ENCODE measurements at places on chromosomes 11 and 22. TPM values are rescaled to one million over a fixed set of nuclear protein-coding genes. Genes with fewer than 3 reads are reported as not detected.

DNA sequence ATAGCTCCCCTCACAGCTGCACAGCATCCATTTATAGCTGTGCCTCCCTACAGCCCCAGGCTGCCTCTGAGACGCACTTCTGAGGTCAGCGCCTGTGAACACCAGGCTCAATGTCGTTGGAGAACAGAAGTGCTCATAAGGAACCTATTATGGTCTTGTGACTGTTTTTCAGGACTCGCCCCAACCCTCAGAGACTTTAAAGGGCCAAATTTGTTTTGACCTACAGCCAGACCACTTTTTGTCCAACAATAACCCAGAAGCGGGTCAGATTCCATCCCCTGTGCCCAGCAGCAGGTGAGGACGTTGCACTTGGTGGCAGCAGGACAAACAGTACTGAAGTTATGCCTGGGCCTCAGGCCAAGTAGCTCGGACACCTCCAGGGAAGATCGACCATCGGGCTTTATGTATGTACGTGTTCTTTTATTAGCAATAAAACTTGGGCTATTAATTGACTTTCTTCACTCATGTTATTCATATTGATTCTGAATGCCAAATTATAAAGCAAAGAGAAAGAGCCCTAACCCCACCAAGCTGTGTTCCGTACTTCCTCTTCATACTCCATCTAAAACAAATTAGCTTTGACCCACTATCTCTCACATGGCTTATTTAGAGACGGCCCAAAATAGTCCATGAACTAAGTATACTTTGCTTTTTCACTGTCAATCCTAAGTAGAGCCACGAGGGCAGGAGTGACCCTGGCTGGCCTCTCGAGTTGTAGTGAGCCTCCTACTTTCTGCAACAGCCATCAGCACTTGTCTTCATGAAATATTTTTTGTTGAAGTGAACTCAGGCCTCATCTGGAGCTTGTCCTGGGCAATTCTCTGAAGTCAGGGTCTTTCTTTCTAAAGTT is 92.3 kb upstream of the PAX6 start:
- DNase-seq, result no peak
- no peak overlapping the region for H3K4me3 ChIP-seq
- H3K27ac ChIP-seq, result no peak overlapping the region
- H3K27me3 ChIP-seq, result no peaks in the 10 kb centered on the region

DNA sequence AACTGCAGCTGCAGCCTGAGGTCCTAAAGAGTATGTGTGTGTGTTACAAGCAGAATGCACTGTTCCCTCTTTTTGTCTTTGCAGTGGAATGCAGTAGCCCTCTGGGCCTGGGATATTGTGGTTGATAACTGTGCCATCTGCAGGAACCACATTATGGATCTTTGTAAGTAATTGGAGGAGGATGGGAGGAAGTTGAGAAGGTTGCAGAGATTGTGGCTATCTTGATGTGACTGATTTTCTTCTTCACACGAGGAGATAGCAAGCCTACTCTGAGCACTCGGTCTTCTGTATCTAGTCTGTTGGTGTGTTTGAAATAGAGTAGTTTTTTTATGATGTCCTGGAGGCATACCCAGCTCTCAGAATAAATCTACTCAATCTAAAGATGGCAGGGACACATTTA is 2.3 kb downstream of the RBX1 start:
- peaks cover 21% of the 10 kb centered on the region for H3K4me1 ChIP-seq
- DNase-seq, result no peak
- H3K36me3 ChIP-seq, result no peaks in the 10 kb centered on the region
- no peak overlapping the region for H3K4me3 ChIP-seq

DNA sequence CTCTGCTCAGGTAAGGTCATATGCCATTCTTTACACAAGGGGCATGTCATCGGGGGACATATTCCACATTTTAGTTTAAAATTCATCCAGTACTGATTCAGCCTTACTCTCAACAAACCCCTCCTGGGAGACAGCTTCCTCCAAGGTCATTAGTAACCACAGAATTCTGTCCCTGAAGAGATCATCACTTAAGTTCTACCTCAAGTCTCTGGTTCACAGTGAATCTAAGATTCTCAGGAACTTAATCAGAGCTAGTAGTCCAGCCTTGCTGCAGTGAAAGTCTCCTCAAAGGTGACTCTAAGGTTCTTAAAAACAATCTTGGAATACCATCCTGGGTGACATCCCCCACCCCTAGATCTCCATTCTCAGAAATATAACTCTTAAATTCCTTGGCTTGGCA is 18.9 kb upstream of the GDPD4 start:
- H3K27ac ChIP-seq, result no peak overlapping the region
- no peaks in the 10 kb centered on the region for H3K36me3 ChIP-seq
- no peak overlapping the region for H3K4me3 ChIP-seq
- H3K27me3 ChIP-seq, result no peaks in the 10 kb centered on the region
- H3K4me1 ChIP-seq, result no peaks in the 10 kb centered on the region

GRCh38 chr11:38345286-38345685 is 1747.2 kb upstream of the RAG2 start:
- no peak overlapping the region for H3K4me3 ChIP-seq
- no peaks in the 10 kb centered on the region for H3K36me3 ChIP-seq
- no peaks in the 10 kb centered on the region for H3K4me1 ChIP-seq

DNA sequence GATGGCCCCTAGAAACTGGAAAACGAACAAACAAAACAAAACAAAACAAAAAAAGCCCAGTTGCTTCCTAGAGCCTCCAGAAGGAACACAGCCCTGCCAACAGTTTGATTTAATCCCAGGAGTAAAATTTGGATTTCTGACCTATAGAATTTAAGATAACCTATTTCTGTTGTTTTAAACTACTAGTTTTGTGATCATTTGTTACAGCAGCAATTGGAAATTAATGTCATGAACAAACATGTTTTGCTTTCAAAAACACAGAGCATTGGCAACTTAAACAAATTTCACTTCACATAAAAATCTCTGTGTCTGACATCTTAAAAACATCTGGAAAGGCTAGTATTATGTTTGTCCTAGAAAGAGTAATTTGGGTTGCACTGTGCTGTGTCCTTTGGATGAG is 437.3 kb downstream of the METTL15 start:
- no peak overlapping the region for H3K27ac ChIP-seq
- H3K4me3 ChIP-seq, result no peak overlapping the region
- H3K4me1 ChIP-seq, result no peaks in the 10 kb centered on the region
- no peak for DNase-seq
- H3K27me3 ChIP-seq, result no peaks in the 10 kb centered on the region

DNA sequence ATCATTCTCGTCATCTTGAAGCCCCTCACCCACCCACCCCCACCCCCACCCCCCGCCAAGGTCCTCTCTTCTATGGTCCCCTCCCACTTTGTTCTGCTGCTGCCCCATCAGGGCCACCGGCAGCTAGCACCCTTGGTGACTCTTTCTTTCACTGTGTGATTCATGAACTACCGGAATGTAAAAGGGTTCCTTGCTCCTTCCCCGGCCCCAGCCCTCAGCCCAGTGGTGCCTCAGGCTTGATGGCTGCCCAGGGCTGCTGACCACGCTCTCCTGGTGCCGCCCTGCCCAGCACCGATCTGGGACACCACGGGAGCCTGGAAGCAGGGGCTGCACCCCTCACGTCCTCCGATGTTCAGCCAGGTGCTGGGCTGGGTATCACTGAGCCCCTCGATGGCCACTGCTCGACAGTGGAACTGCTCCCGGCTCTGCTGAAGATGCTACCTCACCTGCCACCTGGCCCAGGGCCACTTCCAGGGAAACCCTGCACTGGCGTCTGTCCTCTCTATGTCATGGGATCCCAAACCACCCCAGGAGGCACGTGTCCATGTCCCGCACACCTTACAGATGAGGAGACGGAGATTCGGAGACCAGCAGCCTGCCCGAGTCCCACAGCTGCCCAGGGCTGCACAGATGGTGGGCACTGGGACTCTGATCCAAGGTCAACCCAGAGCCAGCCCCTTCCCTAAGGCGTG is 39.7 kb downstream of the IGLL5 start:
- H3K27me3 ChIP-seq, result peaks cover 5% of the 10 kb centered on the region
- no peak overlapping the region for H3K27ac ChIP-seq
- no peaks in the 10 kb centered on the region for H3K36me3 ChIP-seq
- no peaks in the 10 kb centered on the region for H3K4me1 ChIP-seq
- no peak for DNase-seq

DNA sequence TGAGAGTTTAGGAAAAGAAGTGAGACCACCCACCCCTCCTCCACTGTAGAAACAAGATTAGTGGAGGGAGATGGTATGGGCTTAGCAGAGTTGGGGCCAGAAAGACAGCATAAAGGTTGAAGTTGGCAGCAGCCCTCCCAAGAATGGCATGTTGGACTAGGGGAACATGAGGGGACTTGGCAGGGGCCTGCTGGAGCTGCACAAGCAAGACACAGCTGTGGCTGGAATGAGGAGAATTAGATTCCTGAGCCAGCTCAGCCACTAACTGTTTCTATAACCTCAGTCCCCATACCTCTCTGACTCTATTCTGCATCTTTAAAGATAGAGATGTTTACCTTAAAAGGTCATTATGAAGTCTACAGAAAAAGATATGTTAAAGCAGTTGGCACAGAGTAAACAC is 13.2 kb downstream of the MAP6 start:
- H3K4me3 ChIP-seq, result no peak overlapping the region
- H3K4me1 ChIP-seq, result peaks cover 10% of the 10 kb centered on the region
- H3K27me3 ChIP-seq, result no peaks in the 10 kb centered on the region
- no peaks in the 10 kb centered on the region for H3K36me3 ChIP-seq
- no peak overlapping the region for H3K27ac ChIP-seq
- no peak for DNase-seq

The TSPAN18 gene
- 44.1 TPM for total RNA-seq

The P2RX6 gene
- total RNA-seq, result 11.9 TPM

The C11orf91 gene
- not detected for total RNA-seq

The C22orf42 gene
- 0.28 TPM for total RNA-seq

Measured in adrenal gland (tissue), 19 donors.